Sigmoid colon (tissue), 7 donors: ENCODE measurements at places on chromosomes 12 and 14. TPM values are rescaled to one million over a fixed set of nuclear protein-coding genes. Genes with fewer than 3 reads are reported as not detected.

GRCh38 chr14:104123879-104124278 lies 14.5 kb upstream of the KIF26A start:
- no peaks in the 10 kb centered on the region for H3K36me3 ChIP-seq
- H3K27ac ChIP-seq, result no peak overlapping the region
- DNase-seq, result no peak
- no peaks in the 10 kb centered on the region for H3K27me3 ChIP-seq
- no peak overlapping the region for H3K4me3 ChIP-seq

- H3K27ac ChIP-seq, result no peak overlapping the region
- H3K27me3 ChIP-seq, result no peaks in the 10 kb centered on the region
- H3K36me3 ChIP-seq, result no peaks in the 10 kb centered on the region
- H3K4me3 ChIP-seq, result no peak overlapping the region
- H3K4me1 ChIP-seq, result no peaks in the 10 kb centered on the region
Observed at GRCh38 chr14:76848879-76849278, 22.7 kb downstream of the LRRC74A start.

The SERPINA12 gene
- polyA plus RNA-seq, result not detected

GRCh38 chr14:22598896-22599244 lies 770 bp downstream of the ABHD4 start:
- peaks cover 25% of the 10 kb centered on the region for H3K4me1 ChIP-seq
- H3K36me3 ChIP-seq, result peaks cover 19% of the 10 kb centered on the region
- no peak for DNase-seq
- peak overlapping the region; percentile 69 for H3K4me3 ChIP-seq

The SYNDIG1L gene
- polyA plus RNA-seq, result not detected

- no peak overlapping the region for H3K27ac ChIP-seq
- no peak for DNase-seq
- no peaks in the 10 kb centered on the region for H3K27me3 ChIP-seq
- no peaks in the 10 kb centered on the region for H3K36me3 ChIP-seq
- no peaks in the 10 kb centered on the region for H3K4me1 ChIP-seq
Observed at GRCh38 chr12:89765959-89766824, 57.6 kb upstream of the ATP2B1 start.

DNA sequence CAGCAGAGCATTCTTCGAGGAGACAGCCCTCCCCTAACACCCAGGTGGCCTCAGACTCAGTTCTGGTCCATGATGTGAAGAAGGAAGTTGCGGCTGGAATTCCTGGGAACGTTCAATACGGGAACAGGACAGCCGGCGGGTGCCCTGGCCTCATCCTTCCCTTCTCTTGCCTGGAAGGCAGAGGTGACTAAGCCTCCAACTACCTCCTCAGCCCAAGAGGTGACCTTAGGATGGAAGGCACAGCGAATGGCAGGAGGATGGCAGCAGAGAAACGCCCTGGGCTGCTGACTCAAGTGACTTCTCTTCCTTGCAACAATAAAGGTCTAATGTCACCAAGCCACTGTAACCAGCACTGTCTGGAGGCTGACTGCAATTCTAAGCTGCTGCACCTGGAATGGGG lies 36.1 kb downstream of the DHX37 start:
- DNase-seq, result no peak
- H3K36me3 ChIP-seq, result peaks cover 95% of the 10 kb centered on the region
- no peaks in the 10 kb centered on the region for H3K4me1 ChIP-seq
- H3K4me3 ChIP-seq, result no peak overlapping the region
- H3K27me3 ChIP-seq, result no peaks in the 10 kb centered on the region

The KRT3 gene
- polyA plus RNA-seq, result not detected

The SRRM4 gene
- polyA plus RNA-seq, result 0.07 TPM

DNA sequence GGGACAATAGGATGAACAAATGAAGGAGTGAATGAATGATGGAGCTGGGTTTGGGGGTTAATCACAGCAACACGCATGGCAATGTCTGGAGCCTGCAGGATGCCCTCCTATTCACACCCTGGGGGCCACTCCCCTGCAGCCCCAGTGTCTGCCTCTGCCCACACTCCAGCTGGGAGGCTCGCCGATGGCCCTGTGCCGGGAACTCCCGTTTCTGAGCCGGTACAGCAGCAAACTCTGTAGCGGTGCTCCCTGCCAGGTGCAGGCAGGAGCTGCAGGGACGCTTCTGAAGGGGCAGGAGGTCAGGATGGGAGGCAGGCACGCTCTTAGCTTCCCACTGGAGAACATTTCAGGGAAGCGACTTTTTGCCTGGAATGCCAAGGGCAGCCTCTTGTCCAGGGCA lies 55.4 kb upstream of the NCOR2 start:
- H3K4me1 ChIP-seq, result no peaks in the 10 kb centered on the region
- no peak overlapping the region for H3K4me3 ChIP-seq
- H3K36me3 ChIP-seq, result no peaks in the 10 kb centered on the region

DNA sequence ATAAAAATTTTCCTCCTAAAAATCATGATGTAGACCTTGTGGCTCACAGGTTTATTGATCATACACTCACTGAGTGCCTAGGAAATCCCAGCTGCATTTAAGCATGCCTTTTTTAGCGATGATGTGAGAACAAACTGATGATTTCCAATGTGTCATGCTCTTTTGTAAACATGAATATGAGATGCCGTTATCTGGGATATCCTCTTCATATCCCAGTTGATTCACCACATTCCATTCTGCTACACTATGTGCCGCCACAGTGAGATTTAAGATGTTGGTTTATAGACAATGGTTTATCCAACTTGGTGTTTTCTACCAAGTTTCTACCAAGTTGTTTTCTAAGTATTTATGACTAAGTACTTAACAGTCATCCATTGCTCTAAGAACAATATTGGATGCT lies 5.2 kb downstream of the OR4E1 start:
- no peak overlapping the region for H3K27ac ChIP-seq
- H3K27me3 ChIP-seq, result no peaks in the 10 kb centered on the region
- no peak for DNase-seq

DNA sequence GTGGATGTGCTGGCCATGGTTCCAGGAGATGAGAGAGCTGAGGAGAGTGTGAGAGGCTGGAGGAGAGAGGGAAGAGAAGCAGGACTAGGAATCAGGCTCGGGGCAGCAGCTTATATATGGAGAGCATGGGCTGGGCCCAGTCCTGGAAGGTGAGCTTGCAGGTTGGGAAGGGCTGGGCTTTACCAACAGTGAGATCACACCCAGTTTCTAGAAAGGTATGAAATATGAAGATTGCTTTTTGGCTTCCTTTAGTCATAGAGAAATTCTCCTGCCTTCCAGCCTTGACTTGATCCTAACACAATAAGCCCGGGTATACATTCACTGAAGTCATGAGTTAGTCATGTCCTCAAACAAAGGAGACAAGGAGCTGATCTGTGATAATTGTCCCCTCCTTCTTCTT lies at the start of gene KRT6A:
Gene KRT6A, minus strand, starts transcription at position 86 of the 400 bp plus-strand sequence. Its CDS starts 69 bp downstream, at position 17.
- H3K27ac ChIP-seq, result no peak within 1 kb of the TSS
- no peaks in the 10 kb centered on the region for H3K36me3 ChIP-seq
- H3K4me3 ChIP-seq, result no peak within 1 kb of the TSS
- H3K4me1 ChIP-seq, result no peaks in the 10 kb centered on the region
- no peak for DNase-seq

DNA sequence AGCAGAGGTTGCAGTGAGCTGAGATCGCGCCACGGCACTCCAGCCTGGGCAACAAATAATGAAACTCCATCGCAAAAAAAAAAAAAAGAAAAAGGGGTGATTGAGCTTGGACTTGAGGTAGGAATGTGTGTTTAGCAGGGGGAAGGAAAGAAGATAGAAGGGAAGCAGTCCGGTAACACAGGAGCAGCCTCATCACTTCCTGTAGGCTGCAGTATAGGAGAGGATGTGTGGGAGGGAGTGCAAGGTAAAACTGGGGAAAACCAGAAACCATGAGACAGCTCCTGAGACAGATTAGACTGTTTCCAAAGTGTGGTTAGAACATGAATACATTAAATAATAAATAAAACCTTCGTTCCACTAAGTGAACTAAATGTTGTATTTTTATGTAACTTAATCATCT lies 49.2 kb downstream of the FGD4 start:
- no peaks in the 10 kb centered on the region for H3K27me3 ChIP-seq
- no peaks in the 10 kb centered on the region for H3K36me3 ChIP-seq
- no peaks in the 10 kb centered on the region for H3K4me1 ChIP-seq
- H3K4me3 ChIP-seq, result no peak overlapping the region
- no peak overlapping the region for H3K27ac ChIP-seq
- DNase-seq, result no peak

DNA sequence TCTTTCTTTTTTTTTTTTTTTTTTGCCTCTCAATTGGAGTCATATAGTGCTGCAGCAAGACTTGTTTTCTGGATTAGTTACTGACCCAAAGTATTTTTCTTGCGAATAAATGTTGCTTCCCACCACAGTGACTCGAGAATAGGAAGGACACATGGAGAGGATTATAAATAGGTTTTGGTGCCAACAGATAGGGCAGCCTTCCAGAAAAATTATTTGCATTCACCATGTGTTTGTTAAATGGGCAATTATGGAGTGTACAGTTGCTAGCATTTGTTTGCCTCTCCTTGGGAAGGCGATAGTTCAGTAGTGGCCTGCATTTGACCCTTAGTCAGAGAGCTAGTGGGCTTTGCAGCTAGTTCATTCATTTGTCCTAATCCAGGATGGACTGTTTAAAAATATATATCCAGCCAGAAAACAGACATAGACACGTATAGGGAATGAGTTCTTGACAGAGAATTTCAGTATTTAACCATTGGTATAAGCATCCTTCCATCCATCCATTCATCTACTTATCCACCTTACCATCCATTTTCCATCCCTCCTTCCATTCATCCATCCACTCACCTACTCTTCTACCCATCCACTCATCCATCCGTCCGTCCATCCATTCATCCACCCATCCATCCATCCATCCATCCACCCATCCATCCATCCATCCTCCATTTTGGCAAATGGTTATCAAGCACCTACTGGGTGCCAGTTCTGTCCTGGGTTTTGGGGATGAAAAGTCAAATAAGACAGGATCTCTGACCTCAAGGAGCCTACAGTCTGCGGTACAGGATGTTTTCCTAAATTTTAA lies 67.5 kb downstream of the CHST11 start:
- H3K36me3 ChIP-seq, result no peaks in the 10 kb centered on the region
- H3K27me3 ChIP-seq, result no peaks in the 10 kb centered on the region
- peaks cover 44% of the 10 kb centered on the region for H3K4me1 ChIP-seq

DNA sequence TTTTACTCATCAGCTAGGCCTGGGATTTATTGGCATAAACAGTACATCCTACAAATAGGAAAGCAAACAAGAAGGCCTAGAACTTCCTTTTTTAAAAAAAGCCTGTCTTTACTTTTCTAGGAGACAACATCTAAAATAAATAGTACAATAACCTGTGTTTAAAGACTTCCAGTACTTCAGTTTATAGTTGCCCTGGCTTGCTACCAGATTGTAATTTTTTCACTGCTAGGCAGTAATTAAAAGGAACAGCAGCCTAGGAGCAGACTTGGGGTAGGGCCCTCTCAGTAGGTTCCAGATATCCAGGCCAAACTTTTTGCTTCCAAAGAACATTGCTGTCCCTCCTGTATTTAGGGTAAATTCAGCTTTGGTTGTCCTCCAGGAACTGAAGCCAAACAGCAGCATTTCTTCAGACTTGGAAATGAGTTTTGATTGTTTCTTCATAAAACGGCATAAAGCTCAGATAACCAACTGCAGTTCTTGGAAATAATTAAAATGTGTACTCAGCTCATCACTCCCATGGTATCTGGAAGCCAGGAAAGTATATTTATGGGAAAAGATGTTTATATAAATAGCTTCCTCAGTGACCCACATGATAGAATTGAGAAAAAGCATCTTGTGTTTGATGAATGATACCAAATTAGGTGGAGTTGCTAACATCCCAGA lies 61.7 kb downstream of the PPP1R36 start:
- H3K4me1 ChIP-seq, result peaks cover 13% of the 10 kb centered on the region

The DAO gene
- polyA plus RNA-seq, result 1.0 TPM

The SLC17A8 gene
- 2.3 TPM for polyA plus RNA-seq

DNA sequence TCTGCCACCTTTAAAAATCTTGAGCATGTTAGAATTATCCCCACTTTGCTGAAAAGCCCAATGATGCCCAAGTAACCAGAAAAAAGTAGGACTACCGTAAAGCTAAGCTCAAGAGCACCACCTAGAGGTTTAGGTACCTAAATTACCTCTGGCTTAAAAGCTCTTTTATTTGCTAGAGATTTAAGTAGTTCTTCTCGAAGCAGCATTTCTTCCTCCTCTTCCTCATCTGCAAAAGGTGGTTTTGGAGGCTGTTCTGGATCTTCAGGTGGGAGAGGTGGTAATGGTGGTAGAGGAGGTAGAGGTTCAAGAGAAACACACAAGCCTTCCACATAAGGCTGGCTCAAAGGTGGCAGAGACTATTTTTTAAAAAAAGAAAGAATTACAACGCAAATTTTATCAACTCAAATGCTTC lies 26.9 kb downstream of the ZFC3H1 start:
- no peak overlapping the region for H3K27ac ChIP-seq
- no peaks in the 10 kb centered on the region for H3K4me1 ChIP-seq
- no peaks in the 10 kb centered on the region for H3K27me3 ChIP-seq
- DNase-seq, result no peak

- no peaks in the 10 kb centered on the region for H3K27me3 ChIP-seq
- H3K4me3 ChIP-seq, result no peak overlapping the region
- H3K4me1 ChIP-seq, result no peaks in the 10 kb centered on the region
- no peaks in the 10 kb centered on the region for H3K36me3 ChIP-seq
- no peak overlapping the region for H3K27ac ChIP-seq
Observed at GRCh38 chr12:94534774-94535509, 75.3 kb upstream of the CEP83 start.

DNA sequence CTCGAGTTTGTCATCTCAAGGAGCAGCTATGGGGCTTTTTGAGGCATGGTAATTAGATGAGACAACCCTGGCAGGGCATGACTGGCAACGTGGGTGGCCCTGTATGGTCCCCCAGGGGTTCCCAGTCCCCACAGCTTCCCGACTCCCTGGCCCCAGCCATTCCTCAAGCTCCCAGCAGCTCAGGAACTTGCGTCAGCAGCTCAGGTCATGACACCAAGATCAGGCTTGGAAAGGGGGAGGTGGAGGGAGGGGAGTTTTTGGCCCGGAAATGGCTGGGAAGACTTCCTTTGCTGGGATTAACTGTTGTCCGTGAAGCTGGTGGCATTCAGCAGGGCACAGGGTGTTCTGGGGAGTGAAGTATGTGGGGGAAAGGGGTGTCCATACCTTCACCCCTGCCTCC lies 10.4 kb upstream of the NRIP2 start:
- no peak for DNase-seq
- H3K4me3 ChIP-seq, result no peak overlapping the region
- H3K27ac ChIP-seq, result no peak overlapping the region
- no peaks in the 10 kb centered on the region for H3K27me3 ChIP-seq
- H3K36me3 ChIP-seq, result no peaks in the 10 kb centered on the region
- H3K4me1 ChIP-seq, result peaks cover 4% of the 10 kb centered on the region

GRCh38 chr12:129083121-129083840 lies 230.0 kb downstream of the GLT1D1 start:
- no peak overlapping the region for H3K4me3 ChIP-seq
- no peaks in the 10 kb centered on the region for H3K4me1 ChIP-seq
- H3K27me3 ChIP-seq, result no peaks in the 10 kb centered on the region
- H3K27ac ChIP-seq, result no peak overlapping the region
- no peak for DNase-seq

The KRT72 gene
- polyA plus RNA-seq, result 0.79 TPM

- no peak overlapping the region for H3K4me3 ChIP-seq
- no peaks in the 10 kb centered on the region for H3K4me1 ChIP-seq
- no peaks in the 10 kb centered on the region for H3K27me3 ChIP-seq
Observed at GRCh38 chr12:2824541-2824940, 10.3 kb downstream of the NRIP2 start.

The B4GALNT1 gene
- polyA plus RNA-seq, result 2.7 TPM
